Effector CD4-positive, alpha-beta T cell (primary cell): ENCODE measurements at places on chromosomes 7 and 10.

- no peak for DNase-seq
Measured at GRCh38 chr7:138822867-138823535, 25.0 kb upstream of the ATP6V0A4 start.

DNA sequence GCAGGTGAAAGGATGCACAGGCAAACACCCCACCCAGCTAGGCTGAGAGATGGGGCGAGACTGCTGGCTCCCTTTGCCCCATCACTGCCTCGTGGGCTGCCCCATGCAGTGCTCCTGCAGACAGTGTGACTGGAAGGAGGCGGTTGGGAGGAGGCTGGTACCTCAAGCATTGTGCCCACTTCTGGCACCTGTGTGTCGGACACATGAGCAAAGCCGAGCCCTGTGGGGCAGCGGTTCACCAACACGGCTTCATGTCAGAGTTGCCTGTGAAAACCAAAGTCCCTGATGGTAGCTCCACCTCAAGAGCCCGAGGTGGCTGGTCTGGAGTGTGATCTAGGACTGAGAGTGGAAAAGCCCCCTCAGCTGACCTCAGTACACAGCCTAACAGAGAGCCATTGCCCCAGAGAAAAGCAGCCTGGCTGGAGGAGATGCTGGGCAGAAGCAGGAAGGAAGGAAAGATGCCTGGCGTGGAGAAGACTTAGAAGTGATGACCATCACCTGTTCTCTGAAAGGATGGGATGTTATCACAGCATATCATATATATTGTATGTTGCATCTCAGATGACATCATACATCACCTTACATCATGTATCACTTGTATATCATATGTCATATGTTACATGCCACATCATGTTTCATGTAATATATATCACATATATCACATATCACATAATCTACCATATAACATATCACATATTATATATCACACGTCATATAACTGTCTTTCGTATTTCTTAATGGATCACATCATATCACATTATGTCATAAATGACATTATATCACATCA is 75.6 kb downstream of the ADCY1 start:
- no peak for DNase-seq

DNA sequence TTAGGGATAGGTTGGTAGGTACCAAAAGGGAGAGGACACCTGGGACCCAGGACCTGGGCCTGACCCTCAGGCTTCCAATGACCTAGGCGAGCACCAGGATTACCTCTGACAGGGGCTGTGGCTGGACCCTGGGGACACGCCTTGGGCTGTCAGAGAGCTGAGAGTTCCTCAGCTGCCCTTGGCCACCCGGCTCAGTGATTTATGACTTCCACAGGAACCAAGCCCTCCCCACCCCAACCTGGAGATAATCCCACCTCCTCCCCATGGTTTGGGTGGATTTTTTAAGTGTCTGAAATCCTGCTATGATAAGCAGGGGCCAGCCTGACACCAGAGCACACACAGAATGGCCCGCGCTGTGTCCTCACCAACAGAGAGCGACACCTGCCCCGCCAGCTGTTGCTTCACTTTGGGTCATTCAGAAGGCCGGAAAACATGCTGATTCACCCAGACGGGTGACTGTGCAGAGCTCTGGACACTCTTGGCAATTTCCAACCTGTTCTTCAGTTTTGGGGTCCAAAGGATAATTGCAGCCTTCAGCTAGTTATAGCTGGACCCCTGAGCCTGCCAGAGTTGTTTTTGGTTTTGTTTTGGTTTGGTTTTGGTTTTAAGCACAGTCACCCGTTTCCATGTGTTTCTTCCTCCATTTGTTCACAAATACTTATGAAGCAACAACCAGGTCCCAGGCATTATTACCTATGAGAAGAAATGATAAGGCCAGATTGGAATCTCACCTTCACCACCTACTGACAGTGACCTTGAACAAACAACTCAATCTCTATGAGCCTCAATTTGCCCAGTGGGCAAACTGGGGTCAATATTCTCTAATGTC is 78.2 kb downstream of the RAB11FIP2 start:
- no peak for DNase-seq

DNA sequence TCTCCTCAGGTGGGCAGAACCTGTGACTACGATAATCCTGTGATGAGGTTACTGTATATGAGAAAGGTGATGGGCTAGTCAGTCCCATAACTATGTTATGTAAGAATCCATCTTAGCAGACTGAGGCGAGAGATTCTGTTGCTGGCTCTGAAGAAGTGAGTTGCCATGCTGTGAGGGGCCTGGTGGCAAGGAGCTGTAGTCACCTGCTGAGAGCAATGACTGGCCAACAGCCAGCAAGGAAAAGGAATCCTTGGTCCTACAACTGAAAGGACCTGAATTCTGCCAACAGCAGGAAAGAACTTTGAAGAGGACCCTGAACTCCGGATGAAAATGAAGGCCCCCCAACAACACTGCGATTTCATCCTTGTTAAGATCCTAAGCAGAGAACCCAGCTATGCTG is 31.0 kb upstream of the DNAJB12 start:
- no peak for DNase-seq

DNA sequence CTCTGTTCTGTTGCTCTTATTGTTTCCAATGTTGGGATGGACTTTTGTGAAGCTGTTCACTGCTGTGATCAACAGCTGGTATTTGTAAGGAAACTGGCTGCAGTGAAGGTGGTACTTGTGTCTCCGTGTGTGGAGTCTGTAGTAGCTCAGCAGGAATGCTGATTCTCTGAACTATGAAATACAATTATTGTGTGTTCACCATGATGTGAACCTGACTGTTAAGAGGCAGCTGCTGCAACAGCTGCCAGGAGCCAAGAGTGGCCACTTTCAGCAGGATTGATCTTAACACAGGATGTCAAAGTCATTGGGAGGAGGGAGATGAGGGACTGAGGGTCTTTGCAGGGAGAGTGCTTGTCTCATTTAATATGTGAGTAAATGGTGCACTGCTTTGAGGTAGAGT is 13.9 kb downstream of the VSTM2A start:
- DNase-seq, result no peak

DNA sequence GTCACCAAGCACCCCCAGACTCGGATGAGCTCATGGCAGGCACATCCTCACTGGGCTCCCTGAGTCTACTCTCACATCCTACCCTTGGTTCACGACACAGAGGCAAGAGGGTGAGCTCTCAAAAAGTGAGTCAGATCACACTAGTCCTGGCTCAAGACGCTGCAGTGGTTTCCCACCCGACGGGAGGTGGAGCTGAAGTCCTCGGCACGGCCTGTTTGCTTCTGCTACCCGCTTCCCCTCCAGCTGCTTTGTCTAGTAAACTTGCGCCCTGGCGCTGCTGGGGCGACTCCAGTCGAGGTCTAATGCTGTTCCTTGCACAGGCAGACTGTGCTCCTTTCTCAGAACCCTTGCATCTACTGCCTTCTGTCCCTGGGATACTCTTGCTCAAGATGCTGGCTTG is 13.5 kb upstream of the SFMBT2 start:
- DNase-seq, result no peak

DNA sequence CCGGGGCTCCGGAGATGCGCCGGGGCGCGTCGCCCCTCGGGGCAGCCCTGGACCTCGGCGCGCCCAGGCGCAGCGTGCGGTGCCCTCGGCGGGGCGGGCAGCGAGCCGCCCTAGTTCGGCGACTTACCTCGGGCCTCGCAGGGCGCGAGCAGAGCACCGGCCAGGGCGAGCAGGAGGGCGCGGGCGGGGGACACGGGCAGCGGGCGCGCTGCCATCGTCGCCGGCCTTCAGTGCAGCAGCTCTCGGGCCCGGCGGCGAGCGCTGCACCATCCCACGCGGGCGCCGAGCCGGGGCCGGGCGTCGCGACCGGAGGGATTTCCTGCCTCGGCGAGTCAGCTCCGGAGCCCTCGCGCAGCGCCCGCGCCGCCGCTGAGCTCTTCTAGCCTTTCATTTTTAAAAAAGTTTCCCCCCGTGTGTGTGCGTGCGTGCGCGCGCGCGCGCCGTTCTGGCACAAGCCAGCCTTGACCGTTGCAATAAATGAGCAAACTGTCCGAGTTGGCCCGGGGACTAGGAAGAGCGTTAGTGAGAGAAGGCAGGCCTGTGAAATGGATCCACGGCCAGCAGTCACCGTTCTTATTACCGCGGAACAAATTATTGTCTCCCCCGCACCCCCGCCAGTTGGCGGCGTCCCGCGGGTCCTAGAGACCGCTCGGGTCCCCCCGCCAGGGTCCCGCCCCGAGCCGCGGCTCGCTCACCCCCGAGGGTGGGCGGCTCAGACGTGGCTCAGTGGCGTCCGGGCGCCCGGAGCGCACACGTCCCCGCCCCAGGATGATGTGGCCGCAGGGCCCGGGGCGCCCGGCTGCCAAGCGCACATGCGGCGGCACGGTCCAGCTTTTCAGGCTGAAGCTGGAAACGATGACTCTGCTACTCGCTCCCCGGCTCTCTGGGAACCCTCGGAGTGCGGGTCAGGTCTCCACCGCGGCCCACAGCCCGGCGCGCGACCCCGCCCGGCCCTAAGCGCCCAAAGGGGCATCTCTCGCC is at the start of gene ADAM12:
ADAM12 (minus strand) TSS at position 547 of the 981 bp plus-strand sequence; CDS start at position 215, 332 bp downstream.
- no peak for DNase-seq

GRCh38 chr7:132028144-132028920 is 471.9 kb upstream of the PODXL start:
- no peak for DNase-seq

- no peak for DNase-seq
Measured at GRCh38 chr10:78715435-78715834, 353.3 kb upstream of the ZMIZ1 start.

- DNase-seq, result no peak
Measured at GRCh38 chr10:26310361-26310760, 93.8 kb downstream of the GAD2 start.

GRCh38 chr10:97686301-97686961 is 610 bp downstream of the AVPI1 start:
- DNase-seq, result no peak

- DNase-seq, result no peak
Measured at GRCh38 chr10:48843198-48843597, 96.4 kb downstream of the LRRC18 start.

GRCh38 chr7:49172639-49173038 is 248.3 kb downstream of the CDC14C start:
- no peak for DNase-seq

DNA sequence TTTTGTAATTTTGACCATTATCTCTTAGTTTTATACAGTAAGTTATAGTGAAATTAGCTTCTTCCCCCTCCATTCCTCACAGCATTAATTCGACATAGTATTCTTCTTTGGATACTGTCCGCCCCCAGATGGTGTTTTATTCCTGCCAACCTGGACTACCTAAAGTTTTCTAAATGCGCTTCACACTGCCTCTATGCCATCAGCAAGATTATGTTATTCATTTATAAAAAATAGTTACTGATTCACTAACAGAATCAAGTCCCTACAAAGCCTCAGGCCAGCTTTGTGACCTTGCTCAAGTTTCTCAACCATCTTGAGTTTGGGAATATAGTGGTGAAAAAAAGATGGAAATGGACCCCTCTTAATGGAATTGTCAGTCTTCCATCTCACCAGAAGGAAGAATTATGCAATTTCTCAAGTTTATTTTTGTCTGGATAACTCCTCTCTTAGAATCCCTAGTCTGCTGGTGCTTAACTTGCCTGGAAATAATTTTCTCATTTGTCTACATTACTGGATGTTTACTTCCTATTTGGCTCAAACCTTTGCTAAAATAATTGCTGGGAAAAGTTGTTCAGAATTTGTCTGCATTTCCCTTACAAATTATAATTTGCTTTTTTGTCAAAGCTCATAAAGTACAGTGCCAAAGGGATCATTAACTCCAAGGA is 16.7 kb upstream of the FGL2 start:
- DNase-seq, result no peak

DNA sequence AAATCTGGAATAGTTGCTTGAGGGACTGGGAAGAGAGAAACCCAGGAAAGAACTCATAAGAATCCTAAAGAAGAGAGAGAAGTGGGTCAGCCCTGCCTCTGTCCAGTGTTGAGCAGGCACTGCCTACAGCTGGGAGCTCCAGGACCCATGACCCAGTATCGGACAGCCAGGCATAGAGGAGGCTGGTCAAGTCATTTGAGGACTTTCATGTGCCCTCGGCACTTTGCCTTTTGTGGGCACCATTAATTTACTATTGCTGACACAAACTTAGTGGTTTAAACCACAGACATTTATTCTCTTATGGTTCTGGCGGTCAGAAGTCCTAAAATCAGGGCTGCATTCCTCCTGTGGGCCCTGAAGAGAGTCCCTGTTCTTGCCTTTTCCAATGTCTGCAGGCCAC is 60.3 kb downstream of the CPXM2 start:
- DNase-seq, result no peak

DNA sequence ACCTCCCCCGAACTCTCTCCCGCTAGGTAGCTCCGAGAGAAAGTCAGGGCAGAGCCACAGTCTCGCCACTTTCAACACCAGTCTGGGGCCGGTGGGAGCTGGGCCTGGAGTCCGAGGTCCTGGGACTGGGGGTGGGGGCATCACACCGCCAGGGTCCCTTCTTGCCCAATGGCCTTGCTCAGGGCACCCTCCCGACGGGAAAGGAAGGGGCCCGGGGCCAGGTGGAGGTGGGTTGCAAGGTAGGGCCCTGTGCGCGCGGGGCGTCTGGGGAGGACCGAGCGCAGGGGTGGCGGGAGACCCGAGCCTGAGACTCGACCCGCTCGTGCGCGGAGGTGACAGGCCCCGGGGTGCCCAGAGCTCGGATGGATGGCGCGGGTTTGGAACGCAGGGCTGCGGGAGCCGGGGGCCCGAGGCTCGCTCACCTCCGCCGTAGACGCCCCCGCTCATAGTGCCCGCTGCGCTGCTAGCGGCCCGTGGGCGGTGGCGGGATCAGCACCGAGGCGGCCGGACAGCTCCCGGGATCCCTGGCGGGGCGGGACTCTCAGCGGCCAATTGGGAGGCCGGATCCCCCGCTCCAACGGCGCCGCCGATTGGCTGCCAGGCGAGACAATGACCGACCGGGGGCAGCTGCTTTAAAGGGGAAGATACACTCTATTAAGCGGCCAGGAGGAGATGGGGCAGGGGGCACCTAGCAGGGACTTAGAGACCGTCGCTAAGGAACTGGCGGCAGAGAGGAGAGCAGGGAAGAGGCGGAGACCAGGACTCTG is at the start of gene ACTL6B:
ACTL6B (minus strand) TSS at position 541 of the 767 bp plus-strand sequence; CDS start at position 447, 94 bp downstream.
- DNase-seq, result no peak

GRCh38 chr10:78894841-78895195 is 173.9 kb upstream of the ZMIZ1 start:
- DNase-seq, result no peak

- no peak for DNase-seq
Measured at GRCh38 chr7:45217358-45217757, 59.8 kb downstream of the RAMP3 start.

DNA sequence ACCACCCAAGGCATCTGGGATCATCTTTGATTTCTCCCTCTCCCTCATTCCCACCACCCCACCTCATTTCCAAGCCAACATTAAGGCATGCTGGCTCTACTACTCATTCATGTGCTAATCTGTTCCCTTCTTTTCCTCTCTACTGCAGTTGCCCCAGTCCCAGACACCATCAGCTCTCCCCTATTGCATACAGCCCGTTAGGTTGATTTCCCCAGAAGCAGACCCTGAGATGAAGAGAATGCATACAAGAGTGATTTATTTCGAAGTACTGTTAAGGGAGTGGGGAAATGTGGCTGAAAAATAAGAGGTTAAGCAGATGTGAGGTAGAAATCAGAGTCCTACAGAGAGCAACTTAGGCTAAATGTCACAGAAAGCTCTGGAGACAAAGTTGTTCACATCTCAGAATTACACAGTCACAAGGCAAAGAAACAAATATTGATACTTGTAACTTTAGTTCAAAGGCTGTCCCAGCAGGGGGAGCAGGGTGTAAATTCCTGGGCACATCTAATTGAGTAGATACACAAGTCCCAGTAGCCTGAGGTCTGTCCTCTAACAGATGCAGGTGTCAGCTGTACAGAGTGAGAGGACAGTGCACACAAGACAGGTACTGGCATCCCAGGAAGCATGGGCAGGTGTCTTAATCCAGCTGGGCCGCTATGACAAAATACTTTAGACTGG is 20.9 kb downstream of the AKR1D1 start:
- DNase-seq, result no peak

- DNase-seq, result no peak
Measured at GRCh38 chr7:103632972-103633371, 187.0 kb upstream of the SLC26A5 start.
